ENCODE measurements at places on chromosomes 6 and 20. TPM values are rescaled to one million over a fixed set of nuclear protein-coding genes. Genes with fewer than 3 reads are reported as not detected.

Gene SEMG1
- total RNA-seq: not detected

Gene MSH5
- total RNA-seq: 20.2 TPM

Gene WFDC5
- total RNA-seq: 0.28 TPM

Gene PRICKLE4
- total RNA-seq: 2.7 TPM

Gene GTF3C6
- 37.9 TPM for total RNA-seq

All from spinal cord (tissue), 10 donors.